ENCODE measurements at places on chromosomes 7 and 10.
A peak's percentile ranks its signal among the peaks of the same experiment; 100 is the strongest.

- no peak for DNase-seq
Measured at GRCh38 chr7:95199779-95200558, 124.4 kb downstream of the PON1 start.

DNA sequence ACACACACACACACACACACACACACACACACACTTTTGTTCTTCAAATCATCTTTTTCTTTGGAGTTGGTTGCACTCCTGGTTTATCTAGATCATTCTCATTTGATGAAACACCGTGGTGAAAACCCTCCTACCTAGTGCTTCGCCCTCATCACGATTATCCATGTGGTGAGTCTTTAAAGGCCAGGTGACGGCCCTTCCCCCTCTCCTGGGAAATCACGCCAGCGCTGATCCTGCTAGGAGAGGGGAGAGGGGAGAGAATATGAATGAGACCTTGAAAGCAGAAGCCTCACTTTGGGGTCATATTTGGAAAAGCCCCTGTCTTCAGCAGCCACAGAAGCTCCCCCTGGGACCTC, 103.9 kb upstream of the LRRC4 start:
- DNase-seq: no peak

GRCh38 chr10:3482200-3482993, 302.6 kb downstream of the KLF6 start:
- peak; percentile 54 for DNase-seq

GRCh38 chr7:159025161-159025779, 119.4 kb downstream of the VIPR2 start:
- DNase-seq: no peak

DNA sequence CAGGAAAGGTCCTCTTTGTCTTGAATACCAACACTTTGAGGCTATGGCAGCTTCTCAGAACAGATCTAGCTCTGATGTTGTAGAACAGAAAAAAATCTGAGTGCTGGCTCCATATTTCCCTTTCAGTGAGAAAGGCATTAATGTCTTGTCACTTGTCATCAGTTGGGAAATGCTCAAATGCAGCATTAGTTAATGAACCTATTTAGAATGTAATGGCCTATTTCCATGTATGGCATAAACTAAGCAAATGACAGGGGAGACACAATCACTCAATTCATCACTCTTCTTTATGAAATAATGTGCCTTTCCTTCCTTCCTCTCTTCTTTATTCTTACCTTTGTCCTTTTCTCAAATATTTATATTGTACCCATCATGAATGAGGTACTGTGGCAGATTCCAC, 5.0 kb upstream of the STAMBPL1 start:
- no peak for DNase-seq

GRCh38 chr7:27239387-27240014, 3.1 kb upstream of the EVX1 start:
- DNase-seq: no peak

GRCh38 chr10:98246911-98247805, 20.8 kb downstream of the LOXL4 start:
- DNase-seq: no peak

GRCh38 chr7:29288181-29289091, 93.9 kb downstream of the CHN2 start:
- DNase-seq: no peak

GRCh38 chr7:134948736-134949135, 37.6 kb upstream of the AGBL3 start:
- no peak for DNase-seq

- no peak for DNase-seq
Measured at GRCh38 chr7:2862831-2863361, 18.8 kb upstream of the GNA12 start.

Measured in heart left ventricle (tissue), 16 donors.